ENCODE measurements at places on chromosomes 1 and 21.
A peak's percentile ranks its signal among the peaks of the same experiment; 100 is the strongest.

DNA sequence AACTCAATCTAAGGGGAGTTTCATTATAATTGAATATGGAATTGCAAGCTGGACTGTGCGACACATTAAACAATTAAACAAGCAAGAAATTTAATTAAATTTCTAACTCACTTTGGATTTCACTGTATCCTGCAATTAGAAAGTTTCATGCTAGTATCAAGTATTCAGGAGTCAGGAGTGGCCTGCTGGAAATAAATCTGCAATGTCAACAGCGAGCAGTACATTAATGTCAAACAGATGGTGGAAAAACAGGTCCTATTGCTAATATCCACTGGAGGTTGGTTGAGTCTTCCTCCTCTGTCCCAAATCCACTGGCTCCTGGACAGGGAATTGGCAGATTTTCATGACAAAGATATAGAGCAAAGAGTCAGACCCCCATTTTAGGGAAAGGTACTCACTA lies 237.1 kb downstream of the VAV3 start:
- DNase-seq = no peak

GRCh38 chr1:22163564-22163963 lies 20.7 kb upstream of the WNT4 start:
- DNase-seq = no peak

- DNase-seq = no peak
Observed at GRCh38 chr1:236067854-236068454, 3.1 kb upstream of the NID1 start.

- peak; percentile 79 for DNase-seq
Observed at GRCh38 chr1:93844262-93845045, 34.6 kb downstream of the DNTTIP2 start.

GRCh38 chr1:27598902-27599528 lies 4.9 kb downstream of the AHDC1 start:
- DNase-seq = no peak

- no peak for DNase-seq
Observed at GRCh38 chr1:155042789-155043188, 8.3 kb upstream of the ADAM15 start.

- DNase-seq = peak; percentile 72
Observed at GRCh38 chr1:12600880-12601633, 17.0 kb downstream of the DHRS3 start.

DNA sequence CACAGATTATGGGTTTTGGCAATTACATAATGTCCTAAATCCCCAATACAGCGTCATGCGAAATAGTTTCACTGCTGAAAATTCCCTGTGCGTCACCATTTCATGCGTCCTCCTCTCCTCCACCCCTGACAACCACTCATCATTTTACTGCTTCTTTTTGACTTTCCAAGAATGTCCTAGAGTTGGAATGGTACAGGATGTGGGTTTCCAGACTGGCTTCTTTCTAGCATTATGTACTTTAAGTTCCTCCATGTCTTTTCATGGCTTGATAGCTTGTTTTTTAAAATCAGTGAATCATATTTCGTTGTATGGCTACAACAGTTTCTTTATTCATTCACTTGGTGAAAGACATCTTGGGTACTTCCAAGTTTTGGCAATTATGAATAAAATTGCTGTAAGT lies 7.4 kb downstream of the NBPF3 start:
- no peak for DNase-seq

DNA sequence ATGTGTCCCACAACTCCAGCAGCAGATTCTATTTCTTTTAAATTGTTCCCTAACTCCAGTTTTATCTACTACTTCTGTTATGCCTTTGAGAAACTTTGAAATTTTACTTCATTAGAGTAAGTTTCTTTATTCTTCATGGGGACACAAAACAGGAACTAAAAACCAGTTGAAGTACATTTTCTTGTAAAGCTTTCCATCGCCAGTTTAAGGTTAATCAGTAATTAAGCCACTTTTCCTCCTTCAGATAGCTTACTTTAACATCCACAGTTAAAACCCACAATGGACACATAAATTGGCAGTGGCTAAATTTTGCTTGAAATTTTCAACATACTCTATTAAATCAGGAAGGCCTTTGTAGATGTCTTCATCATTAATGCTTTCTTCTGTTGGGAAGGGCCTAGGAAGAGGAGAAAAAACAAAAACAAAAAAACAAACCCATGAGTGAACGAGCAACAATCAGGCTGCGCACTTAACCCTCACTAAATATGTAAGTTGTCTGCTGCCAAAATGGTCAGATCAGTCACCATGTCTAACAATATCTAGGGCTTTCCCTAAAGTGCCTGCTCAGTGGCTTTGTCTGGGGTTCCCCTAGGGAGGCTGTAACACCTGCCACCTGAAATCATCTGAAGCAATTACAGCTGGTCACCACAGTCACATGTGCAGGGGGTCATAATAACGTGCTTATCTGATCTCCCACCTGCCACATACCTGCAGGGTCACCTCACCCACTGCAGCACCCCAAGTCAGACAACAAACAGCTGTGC lies 187.9 kb downstream of the VAV3 start:
- no peak for DNase-seq

- DNase-seq = no peak
Observed at GRCh38 chr1:247444571-247444970, 13.3 kb downstream of the OR2B11 start.

GRCh38 chr1:220544901-220545303 lies 17.0 kb downstream of the MARK1 start:
- no peak for DNase-seq

DNA sequence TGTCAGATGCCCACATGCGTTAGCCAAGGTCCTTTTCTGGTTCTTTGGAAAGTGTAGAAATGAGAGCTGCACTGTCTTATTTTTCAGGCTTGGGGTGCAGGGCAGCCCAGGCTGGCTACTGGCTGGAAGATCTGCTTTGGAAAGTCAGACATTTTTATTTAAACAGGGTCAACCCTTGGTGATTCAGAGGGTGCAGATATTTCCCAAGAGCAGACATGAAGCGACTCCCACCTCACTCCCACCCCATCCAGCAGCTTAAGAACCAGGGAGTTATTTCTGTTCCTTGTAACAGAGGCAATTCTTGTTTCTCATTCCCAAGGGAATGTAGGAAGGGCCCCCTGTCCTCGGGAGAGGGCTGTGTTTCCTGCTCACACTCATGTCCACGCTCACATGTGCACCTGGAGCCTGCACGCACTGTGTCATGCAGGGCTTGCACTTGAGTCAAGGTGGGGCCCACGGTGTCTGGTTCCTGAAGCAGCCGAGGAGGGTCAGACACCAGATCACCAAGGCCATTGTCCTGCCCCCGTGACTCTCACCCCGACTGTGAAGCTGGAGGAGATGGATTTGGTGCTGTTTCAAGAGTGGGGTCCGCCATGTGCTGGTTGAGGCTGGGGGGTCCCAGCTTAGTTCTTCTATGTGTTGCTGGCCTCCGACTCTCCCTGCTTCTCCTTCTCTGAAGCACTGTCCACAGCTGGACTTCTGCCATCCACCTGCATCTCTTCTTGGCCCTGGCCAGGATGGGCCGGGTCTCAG lies 992 bp downstream of the S100A7A start:
- DNase-seq = no peak

- no peak for DNase-seq
Observed at GRCh38 chr1:203177036-203177405, 1.4 kb upstream of the MYBPH start.

GRCh38 chr1:246565751-246566127 lies 322 bp downstream of the TFB2M start:
- DNase-seq = no peak

DNA sequence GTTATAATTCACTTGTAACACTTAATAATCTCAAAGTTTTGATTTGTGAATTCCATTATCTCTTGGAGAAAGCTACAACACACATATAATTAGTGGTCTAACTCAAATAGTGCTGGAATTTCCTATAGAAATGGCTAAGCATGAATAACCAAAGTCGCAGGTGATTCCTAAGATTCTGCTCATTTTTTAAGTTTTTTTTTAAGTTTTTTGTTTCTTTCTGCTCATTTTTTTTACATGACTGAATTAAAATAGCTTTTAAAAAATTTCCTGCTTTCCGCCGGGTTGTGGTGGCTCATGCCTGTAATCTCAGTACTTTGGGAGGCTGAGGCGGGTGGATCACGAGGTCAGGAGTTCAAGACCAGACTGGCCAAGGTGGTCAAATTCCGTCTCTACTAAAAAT lies 90.4 kb downstream of the APP start:
- DNase-seq = no peak

- DNase-seq = no peak
Observed at GRCh38 chr1:3467096-3468036, 12.9 kb downstream of the ARHGEF16 start.

DNA sequence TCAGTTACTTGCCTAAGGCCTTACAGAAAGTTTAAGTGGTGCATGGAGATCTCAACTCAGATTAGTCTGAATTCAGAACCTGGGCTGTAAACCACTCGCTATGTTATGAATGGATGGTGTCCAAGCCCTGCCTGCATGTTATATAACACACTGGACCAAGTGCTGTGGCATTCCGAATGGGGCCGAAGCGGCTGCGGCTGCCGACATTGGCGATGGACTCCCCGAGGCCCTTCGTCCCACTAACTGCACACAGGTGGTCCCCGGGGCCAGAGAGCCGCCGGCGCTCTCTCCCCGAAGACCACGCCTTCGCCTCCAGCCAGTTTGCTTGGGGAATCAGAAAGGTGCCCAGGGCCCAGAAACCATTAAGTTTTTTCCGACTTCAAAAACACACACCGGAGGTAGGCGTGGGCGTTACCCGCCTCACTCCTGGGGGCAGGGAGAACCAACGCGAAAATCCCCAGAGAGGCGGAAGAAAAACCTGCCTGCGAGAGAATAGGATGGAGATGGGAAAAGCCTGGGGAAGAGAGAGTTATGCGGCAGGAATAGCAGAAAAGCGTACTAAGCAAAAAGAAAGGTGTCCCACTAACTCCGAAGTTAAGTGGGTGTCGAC lies 579 bp upstream of the TENT5C start:
- DNase-seq = no peak

DNA sequence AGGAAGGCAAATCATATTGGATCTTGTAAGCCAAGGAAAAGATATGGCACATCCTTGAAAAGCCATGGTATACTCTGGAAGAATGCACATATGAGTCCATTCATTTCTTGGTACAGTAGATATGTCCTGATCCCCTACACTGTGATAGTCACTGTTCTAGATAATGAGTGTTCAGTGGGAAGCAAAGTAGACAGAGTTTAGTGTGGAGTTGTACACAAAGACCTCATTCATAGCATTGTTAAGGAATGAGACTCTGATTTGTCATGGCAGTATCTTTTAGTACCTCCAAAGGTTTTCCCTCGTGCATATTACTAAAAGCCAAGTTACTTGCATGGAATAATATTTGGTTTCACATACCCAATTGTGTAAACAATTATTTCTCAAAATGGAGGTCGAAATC lies 204.7 kb downstream of the NFIA start:
- no peak for DNase-seq

DNA sequence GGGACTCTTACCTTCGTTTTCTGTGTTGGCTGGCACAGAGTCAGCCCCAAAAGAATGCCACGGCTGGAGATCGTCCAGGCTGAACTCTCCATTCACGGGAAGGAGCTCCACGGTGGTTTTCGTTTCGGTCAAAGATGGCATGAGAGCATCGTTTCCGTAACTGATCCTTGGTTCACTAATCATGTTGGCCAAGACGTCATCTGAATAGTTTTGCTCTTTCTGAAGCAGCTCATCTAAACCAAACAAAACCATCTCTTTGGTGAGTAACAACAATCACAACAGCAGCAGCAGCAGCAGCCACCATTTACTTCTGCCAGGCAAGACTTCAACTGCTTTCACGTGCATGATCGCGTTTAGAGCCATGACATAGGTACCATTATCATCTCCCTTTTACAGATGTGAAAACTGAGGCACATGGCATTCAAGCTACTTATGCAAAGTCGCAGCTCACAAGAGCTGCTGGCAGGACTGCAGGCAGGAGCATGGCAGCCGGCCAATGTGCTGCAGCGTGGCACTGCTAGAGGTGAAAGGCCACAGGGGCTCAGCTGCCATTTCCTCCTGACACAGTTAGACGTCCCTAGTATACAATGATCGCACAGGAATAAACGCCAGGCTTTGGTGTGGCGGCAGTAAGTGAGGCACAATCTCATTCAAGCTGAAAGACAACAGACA lies 177.1 kb downstream of the GABPA start:
- DNase-seq = no peak

- no peak for DNase-seq
Observed at GRCh38 chr1:232599178-232600041, 30.5 kb downstream of the SIPA1L2 start.

GRCh38 chr1:73782901-73783300 lies 415.1 kb downstream of the LRRIQ3 start:
- DNase-seq = no peak

DNA sequence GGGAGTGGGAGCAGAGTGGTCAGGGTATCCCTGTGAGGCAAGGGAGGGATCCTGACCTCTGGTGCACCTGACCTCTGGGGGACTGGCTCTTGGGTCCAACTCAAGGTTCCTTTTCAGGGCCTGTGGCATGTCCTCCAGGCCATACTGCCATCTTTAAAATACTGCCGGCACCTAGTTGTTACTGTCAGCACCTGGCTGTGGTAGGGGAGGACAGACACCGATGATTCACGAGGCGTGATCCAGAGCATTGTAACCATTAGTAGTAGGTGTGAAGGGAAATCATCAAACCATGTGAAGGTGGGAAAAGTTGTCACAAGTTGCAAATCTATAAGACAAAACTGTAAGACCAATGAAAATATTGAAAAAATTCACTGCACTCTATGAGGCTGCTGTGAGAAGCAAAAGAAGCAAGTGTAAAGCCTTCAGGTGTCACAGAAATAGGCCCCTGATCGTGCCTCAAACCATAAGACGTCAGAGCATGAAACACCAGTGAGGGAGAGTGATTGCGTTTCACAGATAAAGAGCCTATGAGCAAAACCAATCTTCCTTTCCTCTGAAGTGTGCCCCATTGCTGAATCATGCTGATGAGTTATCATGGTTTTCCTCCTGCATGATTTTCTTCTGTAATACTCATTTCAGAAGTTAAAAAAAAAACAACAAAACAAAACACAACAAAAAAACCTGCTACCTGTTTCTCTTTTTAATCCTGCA lies 55.3 kb downstream of the CDC7 start:
- peak; percentile 78 for DNase-seq

GRCh38 chr1:35575416-35575958 lies 2.4 kb downstream of the TFAP2E start:
- no peak for DNase-seq

DNA sequence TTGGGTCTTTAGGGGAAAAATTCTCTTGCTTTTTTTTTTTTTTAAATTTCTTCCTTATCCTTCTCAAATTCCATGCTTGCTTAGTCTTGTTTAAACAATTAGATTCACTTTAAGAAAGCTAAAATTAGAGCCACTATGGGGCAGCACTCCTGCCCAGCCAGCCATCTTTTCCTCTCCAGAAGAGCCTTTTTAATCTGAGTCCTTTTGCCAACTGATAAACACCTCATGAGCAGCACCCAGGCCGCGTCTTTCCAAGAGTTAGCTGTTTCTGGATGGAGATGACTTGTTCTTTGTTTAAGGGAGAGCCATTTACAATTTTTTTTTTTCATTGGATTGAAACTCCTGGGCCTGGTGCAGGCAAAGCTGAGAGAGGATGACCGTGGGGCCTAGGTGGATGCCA lies 53.3 kb upstream of the TSPAN2 start:
- no peak for DNase-seq

- DNase-seq = no peak
Observed at GRCh38 chr1:199821029-199821779, 206.3 kb upstream of the NR5A2 start.

GRCh38 chr21:38958940-38959691 lies 153.4 kb downstream of the ETS2 start:
- DNase-seq = no peak

- no peak for DNase-seq
Observed at GRCh38 chr1:183648042-183648441, 5.1 kb downstream of the APOBEC4 start.
